Breast epithelium (tissue), 4 donors: ENCODE measurements at places on chromosomes 3 and 15.

GRCh38 chr3:49198611-49199230, 27.3 kb downstream of the KLHDC8B start:
- DNase-seq = no peak

DNA sequence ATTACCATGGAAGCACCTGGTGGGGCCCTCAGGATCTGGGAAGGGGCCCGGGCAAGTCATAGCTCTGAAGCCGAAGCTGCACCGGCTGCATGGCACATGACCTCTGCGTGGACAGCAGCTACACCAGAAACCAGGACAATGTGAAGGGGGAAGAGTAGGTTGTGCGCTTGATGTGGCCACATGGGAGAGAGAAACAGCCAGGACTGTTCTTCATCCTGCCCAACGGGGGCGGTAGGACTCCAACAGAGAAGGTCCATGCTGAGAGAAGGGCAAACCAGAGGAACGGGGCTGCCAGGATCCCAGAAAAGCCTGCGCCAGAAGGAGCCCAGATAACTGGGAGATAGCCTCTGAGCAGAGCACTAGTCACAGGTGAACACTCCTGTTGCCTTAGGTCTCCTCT, 54.9 kb upstream of the PRR20G start:
- DNase-seq = no peak

DNA sequence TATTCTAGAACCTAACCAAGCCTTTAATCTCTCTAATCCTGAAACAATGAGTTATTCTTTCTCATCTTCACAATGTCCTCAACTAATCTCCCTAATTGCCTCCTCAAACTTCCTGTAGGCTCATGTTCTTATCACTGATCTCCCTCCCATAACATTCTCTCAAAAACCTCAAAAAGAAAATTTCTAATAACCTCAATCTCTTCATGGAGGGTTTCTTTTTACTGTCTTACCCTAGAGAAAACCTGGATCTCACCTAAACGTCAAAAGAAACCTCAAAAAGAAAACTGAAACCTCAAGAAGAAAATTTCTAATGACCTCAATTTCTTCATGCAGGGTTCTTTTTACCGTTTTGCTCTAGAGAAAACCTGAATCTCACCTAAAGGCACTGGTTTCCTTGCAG, 150.2 kb downstream of the GSK3B start:
- DNase-seq = no peak

- DNase-seq = peak; percentile 75
Observed at GRCh38 chr15:25810631-25811091, 52.5 kb downstream of the ATP10A start.

GRCh38 chr3:138027821-138028220, 17.9 kb downstream of the CLDN18 start:
- no peak for DNase-seq
